Caki2 (cell line): ENCODE measurements at places on chromosomes 4 and X. TPM values are rescaled to one million over a fixed set of nuclear protein-coding genes. Genes with fewer than 3 reads are reported as not detected.

GRCh38 chr4:73456177-73457022 is 20.4 kb downstream of the AFP start:
- no peak for DNase-seq

GRCh38 chr4:154465085-154465484 is 26.5 kb downstream of the DCHS2 start:
- DNase-seq = no peak

DNA sequence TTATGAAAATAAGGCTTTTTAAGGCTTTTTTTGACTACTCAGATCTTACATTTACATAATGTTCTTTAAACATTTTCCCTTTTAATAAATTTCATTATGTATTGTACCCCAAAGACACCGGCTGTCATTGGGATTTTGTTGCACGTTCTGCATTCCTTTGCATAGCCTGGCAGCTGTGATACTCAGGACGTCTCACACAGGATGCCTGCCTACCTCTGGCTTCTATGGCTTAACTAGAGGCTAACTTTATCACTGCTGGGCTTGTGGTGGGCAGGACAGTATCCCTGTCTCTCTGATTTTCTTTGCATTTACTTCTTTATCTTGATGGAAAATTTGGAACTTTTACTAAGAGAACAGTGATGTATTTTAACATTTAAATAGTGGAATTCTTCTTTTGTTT is 147.8 kb downstream of the BMPR1B start:
- no peak for DNase-seq

- DNase-seq = no peak
Measured at GRCh38 chrX:31420302-31420701, 348.5 kb upstream of the FTHL17 start.

DNA sequence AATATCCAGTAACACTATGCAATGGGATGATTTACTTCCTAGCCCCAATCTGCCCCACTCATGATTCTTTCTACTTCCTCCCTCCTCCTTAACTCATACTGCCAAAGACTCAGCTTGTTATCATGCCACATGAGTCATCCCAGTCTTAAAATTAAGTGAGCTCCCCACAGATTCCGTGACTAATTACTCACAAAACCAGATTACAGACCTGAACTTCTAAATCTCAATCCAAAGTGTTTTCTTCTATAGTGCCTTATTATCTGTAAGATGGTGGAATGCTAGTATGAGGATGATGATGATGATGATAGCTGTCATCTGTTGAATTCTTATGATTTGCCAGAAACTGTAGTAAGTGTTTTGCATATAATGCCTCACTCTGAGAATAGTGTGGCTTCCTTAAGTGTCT is 27.7 kb upstream of the GPC3 start:
- DNase-seq = no peak

DNA sequence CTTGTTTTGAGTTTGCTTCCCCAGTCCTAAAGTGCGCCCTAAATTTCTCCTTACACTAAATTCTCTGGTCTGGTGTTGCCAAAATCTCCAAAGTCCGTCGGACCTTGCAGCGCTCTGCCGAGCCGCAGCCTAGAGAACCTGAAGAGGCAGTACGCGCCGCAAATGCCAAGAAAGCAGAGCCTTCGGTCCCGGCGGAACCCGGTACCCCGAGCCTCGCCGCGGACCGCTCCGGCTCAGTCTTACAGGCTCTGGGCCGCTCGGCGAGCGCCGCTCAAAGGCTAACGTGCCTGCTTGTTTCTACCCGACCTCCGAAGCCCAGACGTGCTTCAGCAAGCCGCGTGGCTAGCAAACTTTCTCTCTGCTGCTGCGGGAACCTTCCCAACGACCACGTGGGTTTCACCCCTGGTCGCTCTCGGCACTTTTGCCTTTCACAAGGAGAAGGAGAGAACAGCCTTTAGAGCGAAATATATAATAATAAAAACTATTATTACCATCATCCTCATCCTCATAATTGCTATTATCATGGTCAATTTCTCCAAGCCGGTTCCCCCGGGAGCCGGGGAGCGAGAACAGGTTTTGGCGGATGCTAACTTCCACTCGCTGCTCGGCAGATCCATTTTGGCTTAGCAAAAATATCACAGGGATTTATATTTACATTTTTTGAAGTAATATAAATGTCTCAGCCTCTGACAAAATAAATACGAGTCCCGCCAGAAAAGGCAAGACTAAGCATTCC is 2.2 kb upstream of the HTR2C start:
- DNase-seq = no peak

- DNase-seq = no peak
Measured at GRCh38 chrX:87515836-87516235, 1.8 kb upstream of the KLHL4 start.

- DNase-seq = no peak
Measured at GRCh38 chr4:167581449-167581965, 347.2 kb upstream of the SPOCK3 start.

- DNase-seq = no peak
Measured at GRCh38 chr4:26132858-26133257, 188.0 kb upstream of the RBPJ start.

GRCh38 chr4:140315970-140316369 is 57.5 kb upstream of the SCOC start:
- DNase-seq = no peak

DNA sequence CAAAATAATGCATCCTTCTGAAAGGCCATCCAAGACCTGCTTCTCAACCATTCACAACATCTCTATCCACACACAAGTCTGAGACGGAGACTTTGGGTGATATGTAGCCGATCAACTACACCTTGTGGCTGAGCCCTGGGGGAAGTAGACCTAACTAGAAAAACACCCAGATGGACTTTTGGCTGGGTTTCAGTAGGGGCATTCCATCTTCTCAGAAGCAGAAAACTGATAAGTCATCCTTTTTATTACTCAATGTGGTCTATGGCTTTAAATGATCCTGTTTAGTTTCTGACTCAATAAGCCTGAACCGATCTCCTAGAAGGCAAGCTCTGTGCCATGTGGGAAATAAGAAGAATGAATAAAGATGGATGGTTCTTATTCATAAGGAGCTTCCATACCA is 82.5 kb upstream of the AFF2 start:
- peak; percentile 6 for DNase-seq

DNA sequence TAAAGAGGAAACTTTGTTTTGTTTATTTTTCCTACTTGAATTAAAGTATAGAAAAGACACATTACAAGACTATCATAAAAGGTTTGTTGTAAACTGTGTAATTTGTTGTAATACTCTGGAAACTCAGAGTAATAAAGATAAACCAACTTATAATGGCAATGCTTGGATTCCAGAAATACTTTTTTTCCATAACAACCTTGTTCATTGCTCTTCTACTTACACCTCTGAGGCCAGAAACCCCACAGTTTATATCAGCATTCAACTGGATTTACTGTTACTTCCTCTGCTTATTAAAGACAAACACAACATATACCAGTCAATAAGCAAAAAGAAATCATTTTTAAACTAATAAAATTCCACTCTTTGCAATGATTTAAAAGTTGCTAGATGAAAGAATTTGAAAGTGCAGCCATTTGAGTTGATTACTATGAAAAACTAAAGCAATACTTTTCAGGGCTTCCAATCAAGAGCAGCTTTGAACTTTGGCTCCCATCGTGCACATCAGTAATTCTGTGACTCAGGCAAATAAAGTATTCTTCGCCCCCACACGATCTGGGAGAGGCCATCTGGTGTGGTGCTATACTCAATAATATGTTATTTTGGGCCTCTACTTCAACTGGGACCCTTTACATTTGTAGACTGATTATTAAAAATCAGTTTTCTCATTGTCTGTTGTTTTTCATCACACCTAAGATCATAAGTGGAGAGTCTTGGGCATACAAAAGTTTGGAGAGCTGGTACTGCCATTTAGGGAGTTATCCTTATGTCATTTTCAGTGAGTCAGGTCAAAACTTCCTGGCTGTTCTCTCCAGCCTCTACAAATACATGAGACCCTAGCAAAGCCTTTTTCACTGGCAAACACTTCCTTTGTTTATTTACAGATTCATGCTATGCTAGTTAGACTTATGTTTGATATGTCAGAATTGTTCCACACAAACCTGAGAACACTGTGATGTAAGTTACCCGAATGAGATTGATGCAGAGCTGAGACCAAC is 20.5 kb downstream of the DDIT4L start:
- no peak for DNase-seq

- DNase-seq = no peak
Measured at GRCh38 chr4:110032603-110033002, 119.9 kb downstream of the EGF start.

DNA sequence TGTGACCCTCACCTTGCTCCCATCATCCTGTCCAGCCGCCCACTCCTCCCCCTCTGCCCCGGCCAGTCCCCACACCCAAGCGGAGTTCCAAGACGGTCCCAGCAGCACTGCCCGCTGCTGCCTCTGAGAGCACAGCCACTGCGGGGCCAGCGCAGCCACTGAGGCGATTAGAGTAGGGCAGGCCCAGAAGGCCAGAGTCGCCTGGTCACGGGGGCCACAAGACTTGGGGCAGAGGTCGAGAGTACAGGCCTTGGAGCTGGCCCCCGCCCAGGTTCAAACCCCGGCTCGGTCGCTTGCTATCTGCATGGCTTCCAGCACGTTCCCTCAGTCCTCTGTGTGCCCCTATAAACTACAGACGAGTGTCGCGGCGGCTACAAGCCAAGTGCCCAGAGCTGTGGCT is 53.2 kb upstream of the ADRA2C start:
- no peak for DNase-seq

GRCh38 chrX:101759000-101759399 is 99.3 kb upstream of the ARMCX2 start:
- DNase-seq = peak; percentile 33

DNA sequence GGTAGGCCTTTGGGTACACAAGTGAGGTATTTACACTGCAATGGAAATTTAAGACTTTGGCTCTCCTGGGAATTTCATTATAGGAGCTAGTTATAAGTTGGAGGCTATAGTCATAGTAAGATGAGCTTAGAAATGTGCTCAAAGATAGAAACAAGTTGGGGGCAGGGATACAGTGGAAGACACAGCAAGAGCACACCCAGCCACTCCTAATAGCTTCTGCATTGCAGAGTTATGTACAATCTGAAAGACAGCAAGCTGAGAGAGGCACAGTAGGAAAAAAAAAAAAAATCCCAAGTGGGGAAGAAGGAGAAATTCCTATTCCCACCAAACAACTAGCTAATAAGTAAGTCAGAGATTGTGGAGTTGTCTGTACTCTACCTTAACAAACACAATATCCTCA is 41.9 kb upstream of the TAF9B start:
- DNase-seq = no peak

GRCh38 chr4:171534391-171534790 is 278.8 kb upstream of the GALNTL6 start:
- DNase-seq = no peak

DNA sequence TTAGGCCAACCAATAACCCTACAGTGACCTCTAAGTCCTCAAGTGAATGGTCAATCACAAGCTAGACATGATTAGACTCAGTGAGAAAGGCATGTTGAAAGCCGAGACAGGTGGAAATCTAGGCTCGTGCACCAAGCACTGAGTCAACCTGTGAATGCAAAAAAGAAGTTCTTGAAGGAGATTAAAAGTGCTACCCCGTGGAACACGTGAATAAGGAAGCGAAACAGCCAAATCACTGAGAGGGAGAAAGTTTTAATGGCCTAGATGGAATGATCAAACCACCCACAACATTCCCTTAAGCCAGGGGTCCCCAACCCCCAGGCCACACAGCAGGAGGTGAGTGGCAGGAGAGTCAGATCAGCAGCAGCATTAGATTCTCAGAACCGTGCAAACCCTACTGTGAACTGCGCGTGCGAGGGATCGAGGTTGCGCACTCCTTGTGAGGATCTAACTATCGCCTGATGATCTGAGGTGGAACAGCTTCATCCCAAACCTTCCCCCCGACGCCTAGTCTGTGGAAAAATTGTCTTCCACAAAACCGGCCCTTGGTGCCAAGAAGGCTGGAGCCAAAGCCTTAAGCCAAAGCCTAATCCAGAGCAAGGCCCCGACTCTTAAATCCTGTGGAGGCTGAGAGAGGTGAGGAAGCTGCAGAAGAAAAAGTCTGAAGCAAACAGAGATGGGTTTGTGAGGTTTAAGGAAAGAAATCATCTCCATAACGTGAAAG is 19.5 kb upstream of the PDE6B start:
- no peak for DNase-seq

- DNase-seq = no peak
Measured at GRCh38 chr4:122705009-122705408, 27.5 kb upstream of the BBS12 start.

DNA sequence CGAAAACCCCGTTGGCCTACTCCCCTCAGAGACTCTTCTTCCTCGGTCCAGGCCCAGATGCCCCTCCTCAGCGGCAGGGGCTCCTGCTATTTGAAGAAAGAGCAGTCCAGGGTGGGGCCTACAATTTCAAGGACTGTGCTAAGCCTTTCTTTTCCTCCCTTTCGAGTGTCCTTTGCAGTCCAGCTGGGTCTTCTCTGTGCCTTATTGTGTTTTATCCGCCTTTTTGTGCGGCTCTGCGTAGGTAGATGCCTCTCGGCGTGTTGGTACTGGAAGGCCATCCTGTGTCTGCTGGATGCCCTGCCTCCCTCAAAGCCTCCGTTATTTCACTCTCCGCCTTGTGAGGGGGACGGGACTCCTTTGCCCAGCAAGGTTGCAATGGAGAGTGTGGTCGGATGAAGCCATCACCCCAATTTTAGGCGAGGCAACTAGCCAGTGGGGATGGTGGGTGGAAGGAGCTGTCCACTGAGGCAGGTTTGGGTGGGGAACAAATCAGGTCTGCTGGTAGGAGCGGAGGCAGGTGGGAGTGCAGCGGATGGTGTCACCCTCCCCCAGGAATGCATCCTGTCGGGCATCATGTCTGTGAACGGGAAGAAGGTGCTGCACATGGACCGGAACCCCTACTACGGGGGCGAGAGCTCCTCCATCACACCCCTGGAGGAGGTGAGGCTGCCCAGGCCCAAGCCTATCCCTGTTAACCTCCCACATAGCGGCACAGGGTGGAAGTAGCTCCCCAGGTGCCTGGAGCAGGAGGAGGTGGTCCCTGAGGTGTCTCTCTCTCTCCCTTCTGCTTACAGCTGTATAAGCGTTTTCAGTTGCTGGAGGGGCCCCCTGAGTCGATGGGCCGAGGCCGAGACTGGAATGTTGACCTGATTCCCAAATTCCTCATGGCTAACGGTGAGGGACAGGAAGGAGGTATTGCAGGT is 1.3 kb downstream of the GDI1 start:
- DNase-seq = no peak

DNA sequence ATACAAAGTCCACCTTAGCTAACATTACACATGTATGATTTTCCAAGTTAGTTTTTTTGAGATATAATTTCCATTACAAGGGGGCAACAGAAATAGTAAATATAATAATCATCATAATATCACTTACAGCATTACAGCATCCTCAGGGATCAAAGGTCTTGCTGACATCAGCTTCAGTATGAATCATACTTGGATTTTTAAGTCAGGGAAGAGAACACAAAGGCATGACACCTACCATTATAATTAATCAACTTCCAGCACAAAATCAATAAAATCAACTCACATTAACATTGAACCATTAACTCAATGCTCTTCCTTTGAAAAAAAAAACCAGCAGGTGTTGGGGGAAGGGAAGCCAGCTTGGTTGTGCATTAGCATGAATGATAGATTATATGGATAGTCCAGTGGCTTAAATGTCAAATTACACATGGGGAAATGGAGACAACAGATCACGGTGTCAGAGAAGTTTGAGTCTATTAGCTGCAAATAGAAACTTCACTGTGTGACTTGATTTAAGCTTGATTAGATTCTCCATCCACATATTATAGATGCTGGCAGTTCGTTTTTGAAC is 66.9 kb upstream of the CAPN6 start:
- no peak for DNase-seq

SHISA3 gene
- total RNA-seq = not detected in 2 replicates

CHST7 gene
- total RNA-seq = 26.9 and 27.1 TPM in 2 replicates

RNF212 gene
- total RNA-seq = not detected in 2 replicates

TRAPPC11 gene
- 17.2 and 35.7 TPM in 2 replicates for total RNA-seq

CT45A2 gene
- not detected in 2 replicates for total RNA-seq

ABCE1 gene
- total RNA-seq = 86.4 and 96.5 TPM in 2 replicates

NKX3-2 gene
- total RNA-seq = 1.0 TPM in 1 of 2 replicates, not detected in the other

PDE6B gene
- 7.2 and 9.4 TPM in 2 replicates for total RNA-seq

PCDH7 gene
- total RNA-seq = 38.1 and 39.9 TPM in 2 replicates
